SW 1271 (cell line): ENCODE measurements at places on chromosomes 11 and 22.

GRCh38 chr11:112410325-112410724 lies 149.7 kb upstream of the PLET1 start:
- DNase-seq = no peak

GRCh38 chr11:22244986-22245592 lies 52.2 kb downstream of the ANO5 start:
- DNase-seq = peak; percentile 7

DNA sequence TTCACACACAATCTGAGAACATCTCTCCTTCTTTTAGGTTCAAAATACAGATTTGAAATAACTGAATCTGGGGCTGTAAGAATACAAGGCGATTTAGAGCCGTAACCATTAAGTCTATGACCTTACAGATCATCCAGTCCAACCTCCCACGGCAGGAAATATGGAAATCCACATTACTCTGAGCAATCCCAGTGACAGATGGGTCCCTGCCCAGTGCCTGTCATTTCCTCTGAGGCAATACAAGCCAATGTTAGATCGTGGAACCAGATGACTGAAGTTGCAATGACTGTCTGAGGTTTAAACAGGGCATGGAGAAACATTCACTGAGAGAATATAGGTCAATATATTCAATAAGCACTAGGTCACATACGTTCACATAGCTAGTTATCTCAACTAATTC lies 77.4 kb upstream of the OR5AK2 start:
- DNase-seq = no peak

DNA sequence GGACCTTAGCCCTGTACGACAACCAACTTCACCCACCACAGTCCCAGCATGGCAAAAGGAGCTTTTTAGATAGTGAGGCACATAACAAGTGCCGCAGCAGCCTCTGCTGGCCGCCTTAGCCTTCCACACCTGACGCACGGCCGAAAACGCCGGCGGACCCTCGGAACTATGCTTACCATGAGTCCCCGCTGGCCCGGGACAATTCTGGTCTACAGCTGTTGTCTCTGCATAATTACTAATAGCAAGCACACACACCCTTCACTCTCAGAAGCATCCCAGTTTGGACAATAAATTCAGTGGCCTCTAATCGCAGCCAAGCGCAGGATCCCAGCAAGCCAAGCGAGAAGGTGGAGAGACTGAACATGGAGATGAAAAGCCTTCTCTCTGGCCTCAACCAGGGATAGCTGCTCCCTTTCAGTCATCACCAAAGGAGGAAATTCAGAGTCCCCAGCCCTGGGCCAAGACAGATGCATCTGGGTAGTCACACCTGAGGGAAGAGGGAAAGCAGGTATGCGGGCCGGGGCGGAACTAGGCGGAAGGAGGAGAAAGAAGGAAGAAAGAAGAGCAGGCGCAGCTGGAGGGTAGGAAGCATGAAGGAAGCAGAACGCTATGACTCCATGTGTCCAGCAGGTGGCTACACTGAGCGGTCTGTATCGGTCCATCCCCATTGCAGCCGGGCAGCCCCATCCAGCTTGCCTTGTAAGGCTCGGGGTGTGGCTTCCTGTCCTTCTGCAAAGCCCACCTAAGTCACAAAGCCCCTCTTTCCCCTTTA lies 40.3 kb downstream of the BUD13 start:
- DNase-seq = no peak

- DNase-seq = no peak
Measured at GRCh38 chr11:116388146-116388545, 384.6 kb downstream of the BUD13 start.
